ENCODE measurements at places on chromosomes 2 and 18. TPM values are rescaled to one million over a fixed set of nuclear protein-coding genes. Genes with fewer than 3 reads are reported as not detected.

FBXO41 gene
- 6.5 TPM for total RNA-seq

SMYD1 gene
- not detected for total RNA-seq

CCDC121 gene
- total RNA-seq = 5.9 TPM

CPS1 gene
- total RNA-seq = 5.1 TPM

AKAIN1 gene
- not detected for total RNA-seq

- DNase-seq = peak; percentile 30
- H3K27me3 ChIP-seq = no peaks in the 10 kb centered on the region
- no peaks in the 10 kb centered on the region for H3K36me3 ChIP-seq
- no peak overlapping the region for H3K4me3 ChIP-seq
- H3K27ac ChIP-seq = no peak overlapping the region
These were observed 37.1 kb downstream of the ARHGEF4 start for GRCh38 chr2:130873700-130874346.

GRCh38 chr2:179995741-179996515 lies 11.2 kb downstream of the CWC22 start:
- H3K4me1 ChIP-seq = no peaks in the 10 kb centered on the region
- no peak overlapping the region for H3K27ac ChIP-seq
- peaks cover 9% of the 10 kb centered on the region for H3K36me3 ChIP-seq
- H3K27me3 ChIP-seq = no peaks in the 10 kb centered on the region

- no peak overlapping the region for H3K27ac ChIP-seq
- no peaks in the 10 kb centered on the region for H3K36me3 ChIP-seq
- no peaks in the 10 kb centered on the region for H3K27me3 ChIP-seq
- H3K4me3 ChIP-seq = no peak overlapping the region
These were observed 211.0 kb downstream of the NEDD4L start for GRCh38 chr18:58254873-58255511.

DNA sequence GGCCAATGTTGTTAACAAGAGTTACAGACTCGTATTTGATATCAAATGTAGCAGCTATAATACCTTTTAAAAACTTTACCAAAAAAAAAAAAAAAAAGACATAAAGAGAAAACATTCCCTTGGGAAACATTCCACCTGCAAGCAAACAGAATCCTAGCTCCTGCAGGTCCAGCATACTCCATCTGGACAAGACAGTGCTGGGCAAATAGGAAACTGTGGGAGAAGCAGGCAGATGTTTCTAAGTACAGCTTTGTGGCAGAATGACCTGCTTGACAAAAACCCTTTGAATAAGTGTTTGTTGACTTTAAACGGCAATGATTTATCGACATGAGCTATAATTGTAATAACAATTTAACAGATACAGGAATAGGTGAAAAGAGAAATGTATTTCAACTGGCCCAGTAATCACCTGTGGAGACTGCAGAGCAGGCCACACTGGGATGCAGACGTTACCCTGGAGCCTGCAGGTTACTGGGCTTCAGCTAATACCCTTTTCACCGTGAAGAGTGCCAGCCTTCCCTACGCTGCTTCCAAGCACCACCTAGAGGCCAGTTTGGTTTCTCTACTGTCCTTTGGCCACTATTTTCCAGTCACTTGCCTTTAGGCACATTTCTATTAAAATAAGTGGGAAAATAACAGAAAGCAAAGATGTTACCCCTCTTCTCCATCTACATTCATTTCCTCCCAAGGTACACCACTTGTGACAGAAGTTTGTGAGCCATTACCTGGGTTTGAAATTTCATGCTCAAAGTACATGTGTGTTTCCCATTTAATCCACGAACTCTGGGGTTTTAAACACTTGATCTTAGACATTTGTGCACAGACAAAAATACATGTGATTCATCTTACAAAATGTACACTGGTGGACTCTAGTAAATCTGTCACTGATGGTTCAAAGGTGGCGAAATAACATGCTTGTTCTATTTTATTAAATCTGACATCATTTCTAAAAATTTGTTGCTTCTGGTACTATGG lies 96.9 kb upstream of the ZNF397 start:
- H3K27ac ChIP-seq = no peak overlapping the region
- no peaks in the 10 kb centered on the region for H3K4me1 ChIP-seq
- peak; percentile 30 for DNase-seq
- H3K27me3 ChIP-seq = no peaks in the 10 kb centered on the region

DNA sequence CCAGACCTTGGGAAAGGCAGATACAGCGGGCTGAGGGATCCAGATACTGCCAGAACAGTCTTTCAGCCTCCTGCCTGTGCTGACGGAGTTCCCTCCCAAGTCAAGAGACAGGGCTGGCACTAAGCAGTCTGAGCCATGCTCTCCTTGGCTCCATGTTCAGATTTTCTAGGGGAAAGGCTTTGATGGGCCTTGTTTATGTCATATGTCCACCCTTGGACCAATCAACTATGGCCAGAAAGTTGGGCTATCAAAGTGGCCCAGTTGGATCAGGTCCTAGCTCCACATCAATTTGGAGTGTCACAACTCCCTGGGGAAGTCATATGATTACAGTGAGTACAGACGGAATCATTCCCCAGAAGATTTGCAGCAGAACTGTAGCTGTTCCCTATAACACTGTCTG lies 152.0 kb downstream of the GREB1L start:
- H3K27ac ChIP-seq = no peak overlapping the region
- no peak overlapping the region for H3K4me3 ChIP-seq
- no peaks in the 10 kb centered on the region for H3K36me3 ChIP-seq
- DNase-seq = no peak
- no peaks in the 10 kb centered on the region for H3K27me3 ChIP-seq
- H3K4me1 ChIP-seq = no peaks in the 10 kb centered on the region

DNA sequence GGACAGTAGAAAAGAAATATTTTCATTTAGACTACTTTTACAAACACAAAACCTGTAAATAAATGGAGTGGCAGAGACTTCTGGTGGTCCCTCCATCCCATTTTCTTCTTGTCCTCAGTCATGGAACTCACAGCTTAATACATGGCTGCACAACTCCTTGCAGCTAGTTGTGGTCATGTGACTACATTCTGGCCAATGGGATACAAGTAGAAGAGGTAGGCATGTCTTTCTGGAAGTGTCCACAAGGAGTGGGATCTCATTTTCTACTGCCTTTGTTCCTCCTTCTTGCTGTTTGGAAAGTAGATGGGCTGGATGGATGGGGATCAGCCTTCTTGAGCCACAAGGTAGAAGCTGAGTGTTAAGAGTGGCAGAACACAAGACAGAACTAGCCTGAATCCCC lies 555.8 kb downstream of the SATB2 start:
- no peak overlapping the region for H3K27ac ChIP-seq
- DNase-seq = no peak
- H3K4me3 ChIP-seq = no peak overlapping the region
- H3K36me3 ChIP-seq = no peaks in the 10 kb centered on the region
- H3K27me3 ChIP-seq = no peaks in the 10 kb centered on the region

DNA sequence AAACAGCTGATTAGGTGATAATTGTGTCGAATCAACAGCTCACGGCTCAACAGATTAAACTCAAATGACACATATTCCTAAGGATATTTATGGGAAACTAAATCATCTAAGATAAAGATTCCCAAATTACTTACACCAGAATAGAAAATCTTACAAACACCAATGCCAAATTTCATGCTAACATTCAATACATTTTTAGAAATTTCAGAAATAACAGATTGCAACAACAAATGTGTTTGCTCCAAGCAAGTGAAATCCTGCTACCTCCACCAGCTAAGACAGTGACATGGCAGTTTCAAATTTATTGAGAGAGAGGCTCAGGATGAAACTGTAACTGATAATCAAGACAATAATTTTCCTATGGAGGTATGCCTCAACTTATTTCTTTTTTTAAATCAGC lies 65.0 kb upstream of the EPB41L3 start:
- no peaks in the 10 kb centered on the region for H3K4me1 ChIP-seq
- no peaks in the 10 kb centered on the region for H3K27me3 ChIP-seq
- no peak for DNase-seq

- no peak overlapping the region for H3K4me3 ChIP-seq
- DNase-seq = no peak
- no peak overlapping the region for H3K27ac ChIP-seq
- H3K4me1 ChIP-seq = no peaks in the 10 kb centered on the region
- H3K36me3 ChIP-seq = no peaks in the 10 kb centered on the region
- H3K27me3 ChIP-seq = no peaks in the 10 kb centered on the region
These were observed 282.4 kb downstream of the MEIS1 start for GRCh38 chr2:66717218-66717905.

DNA sequence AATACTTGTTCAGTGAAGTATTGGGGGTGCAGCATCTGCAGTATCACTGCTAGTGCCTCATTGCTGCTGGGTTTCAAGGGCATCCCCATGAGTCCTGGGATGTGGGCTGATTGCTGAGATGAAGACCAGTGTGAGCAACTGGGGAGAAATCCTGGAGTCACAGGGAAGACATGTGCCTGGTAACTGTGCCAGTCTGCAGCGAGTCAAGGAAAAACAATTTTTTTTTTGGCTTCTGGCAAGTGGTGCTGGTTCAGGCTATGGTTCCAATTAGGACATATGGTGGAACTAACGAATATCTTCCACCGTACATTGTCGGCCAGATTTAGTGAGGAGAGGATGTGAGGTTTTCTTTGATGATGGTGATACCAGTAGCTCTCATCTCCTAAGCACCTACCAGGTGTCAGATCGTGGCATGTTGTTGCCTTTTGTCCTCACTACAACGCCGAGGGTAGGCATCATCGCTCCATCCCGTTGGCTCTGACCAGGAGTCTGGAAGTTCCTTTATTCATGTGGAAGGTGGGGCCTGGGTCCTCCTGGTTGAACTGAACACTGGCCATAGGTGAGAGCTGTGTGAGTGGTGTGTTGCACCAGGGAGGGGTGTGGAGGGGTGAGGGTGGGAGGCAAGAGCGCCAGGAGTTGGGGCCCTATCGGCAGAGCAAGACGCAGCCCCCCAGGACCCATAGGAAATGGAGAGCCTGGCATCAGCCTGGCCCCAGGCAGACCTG lies 118.0 kb upstream of the HS6ST1 start:
- H3K27me3 ChIP-seq = no peaks in the 10 kb centered on the region
- H3K4me1 ChIP-seq = no peaks in the 10 kb centered on the region
- DNase-seq = no peak
- H3K27ac ChIP-seq = no peak overlapping the region
- no peak overlapping the region for H3K4me3 ChIP-seq

DNA sequence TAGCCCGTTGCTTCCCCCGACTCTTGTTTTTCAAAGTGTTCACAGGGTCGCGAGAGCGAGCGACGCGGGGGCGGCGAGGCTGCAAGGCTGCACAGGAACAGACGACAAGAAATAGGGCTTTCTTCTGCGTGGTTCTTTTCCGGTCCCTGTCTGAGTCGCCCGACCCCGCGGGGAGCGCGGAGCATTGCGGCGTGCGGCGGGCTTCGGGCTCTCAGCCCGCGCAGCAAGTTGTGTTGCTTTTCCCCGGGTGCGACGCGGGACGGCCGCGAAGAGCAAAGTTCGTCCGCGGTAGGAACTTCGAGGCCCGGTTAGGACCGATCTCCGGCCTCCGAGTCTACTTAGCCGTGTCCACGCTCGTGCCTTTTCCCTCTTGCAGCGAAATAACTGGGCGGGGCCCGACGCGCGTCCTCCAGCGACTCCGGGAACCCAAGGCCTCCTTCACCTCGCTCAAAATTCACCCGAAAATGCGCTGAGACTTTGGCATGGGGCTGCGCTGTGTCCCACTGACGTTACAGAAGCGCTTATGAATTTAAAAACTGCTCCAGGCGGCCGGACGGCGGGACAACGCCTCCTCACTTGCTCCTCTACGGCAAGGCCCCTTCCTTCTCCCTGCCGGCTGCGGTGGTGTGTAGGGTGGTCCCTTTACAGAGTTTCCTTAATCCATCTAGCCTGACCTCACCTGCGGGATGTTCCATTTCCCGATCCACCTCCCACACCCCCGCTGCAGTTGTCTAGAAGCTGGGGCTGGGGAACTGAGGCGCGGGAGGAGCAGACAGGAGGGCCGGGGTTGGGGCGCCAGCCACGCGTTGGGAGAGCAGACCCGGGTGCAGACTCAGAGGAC lies 1.5 kb upstream of the BCL2L11 start:
- H3K36me3 ChIP-seq = no peaks in the 10 kb centered on the region
- H3K4me1 ChIP-seq = peaks cover 15% of the 10 kb centered on the region
- no peak overlapping the region for H3K4me3 ChIP-seq
- H3K27ac ChIP-seq = no peak overlapping the region

GRCh38 chr18:79866889-79867574 lies 69.3 kb downstream of the KCNG2 start:
- H3K4me3 ChIP-seq = no peak overlapping the region
- no peaks in the 10 kb centered on the region for H3K4me1 ChIP-seq
- no peak for DNase-seq
- no peaks in the 10 kb centered on the region for H3K36me3 ChIP-seq
- peaks cover 4% of the 10 kb centered on the region for H3K27me3 ChIP-seq
- no peak overlapping the region for H3K27ac ChIP-seq

GRCh38 chr18:48808476-48808875 lies 142.3 kb downstream of the SMAD7 start:
- no peak overlapping the region for H3K27ac ChIP-seq
- H3K4me3 ChIP-seq = no peak overlapping the region
- no peak for DNase-seq

GRCh38 chr2:45654250-45654649 lies 2.8 kb downstream of the PRKCE start:
- peaks cover 16% of the 10 kb centered on the region for H3K4me1 ChIP-seq
- H3K4me3 ChIP-seq = no peak overlapping the region
- no peak overlapping the region for H3K27ac ChIP-seq
- no peak for DNase-seq

DNA sequence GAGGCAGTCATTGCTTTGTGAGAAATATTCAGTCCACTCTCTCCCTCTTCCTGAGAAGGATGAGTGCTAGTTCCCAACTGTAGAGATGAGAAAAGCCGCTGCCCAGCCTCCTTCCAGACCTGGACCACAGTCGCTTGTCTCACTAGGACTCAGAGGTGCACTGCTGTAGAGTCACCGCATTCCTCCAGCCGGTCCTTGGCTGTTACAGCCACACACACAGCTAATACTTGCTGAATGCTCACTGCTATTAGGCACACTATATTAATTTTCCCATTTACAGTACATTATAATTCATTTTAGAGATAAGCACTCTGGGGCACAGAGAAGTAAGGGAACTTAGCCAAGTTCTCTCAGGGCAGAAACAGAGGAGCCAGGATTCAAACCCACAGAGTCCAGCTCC lies 10.0 kb upstream of the FABP1 start:
- H3K27ac ChIP-seq = no peak overlapping the region
- no peak for DNase-seq
- H3K36me3 ChIP-seq = no peaks in the 10 kb centered on the region
- no peak overlapping the region for H3K4me3 ChIP-seq

GRCh38 chr2:168601741-168602140 lies 145.7 kb downstream of the CERS6 start:
- no peak overlapping the region for H3K27ac ChIP-seq

GRCh38 chr18:55647331-55647730 lies 59.3 kb upstream of the TCF4 start:
- no peaks in the 10 kb centered on the region for H3K36me3 ChIP-seq
- no peak for DNase-seq
- no peaks in the 10 kb centered on the region for H3K4me1 ChIP-seq
- H3K4me3 ChIP-seq = no peak overlapping the region
- H3K27ac ChIP-seq = no peak overlapping the region

GRCh38 chr2:96954011-96954846 lies 32.2 kb downstream of the FAM178B start:
- no peak overlapping the region for H3K27ac ChIP-seq
- H3K4me3 ChIP-seq = no peak overlapping the region
- H3K36me3 ChIP-seq = no peaks in the 10 kb centered on the region
- H3K4me1 ChIP-seq = no peaks in the 10 kb centered on the region
- DNase-seq = no peak

- H3K27ac ChIP-seq = no peak overlapping the region
- no peaks in the 10 kb centered on the region for H3K36me3 ChIP-seq
- H3K4me1 ChIP-seq = no peaks in the 10 kb centered on the region
- no peak for DNase-seq
- no peak overlapping the region for H3K4me3 ChIP-seq
- H3K27me3 ChIP-seq = peaks cover 9% of the 10 kb centered on the region
These were observed 289.5 kb upstream of the MYT1L start for GRCh38 chr2:2620604-2621003.
